Stimulated activated CD4-positive, alpha-beta T cell treated with anti-CD3 and anti-CD28 coated beads, Interleukin-1b, Interleukin-23, amount 100 ng/mL, for 4 hours (primary cell): ENCODE measurements at places on chromosomes 4 and X.

- no peak for DNase-seq
Measured at GRCh38 chrX:101195442-101196173, 24.0 kb upstream of the DRP2 start.

DNA sequence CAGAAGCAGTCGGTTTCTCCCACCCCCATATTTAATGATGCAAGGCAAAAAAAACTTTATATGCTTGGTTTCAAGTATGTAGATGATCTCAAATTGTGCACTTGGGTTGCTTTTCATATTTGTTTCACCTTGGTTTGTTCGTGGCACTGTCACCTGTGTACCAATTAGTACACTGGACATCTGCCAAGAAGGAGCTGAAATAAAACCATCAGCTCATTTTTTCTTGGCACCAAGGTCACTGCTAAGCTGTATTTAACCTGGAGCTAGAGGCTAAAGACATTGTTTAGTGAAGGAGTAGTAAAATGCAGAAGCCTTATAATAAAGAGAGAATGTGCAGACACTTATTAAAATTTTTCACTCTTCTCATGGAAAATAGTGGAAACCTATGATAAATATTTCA lies 430.8 kb downstream of the ARHGAP24 start:
- no peak for DNase-seq

DNA sequence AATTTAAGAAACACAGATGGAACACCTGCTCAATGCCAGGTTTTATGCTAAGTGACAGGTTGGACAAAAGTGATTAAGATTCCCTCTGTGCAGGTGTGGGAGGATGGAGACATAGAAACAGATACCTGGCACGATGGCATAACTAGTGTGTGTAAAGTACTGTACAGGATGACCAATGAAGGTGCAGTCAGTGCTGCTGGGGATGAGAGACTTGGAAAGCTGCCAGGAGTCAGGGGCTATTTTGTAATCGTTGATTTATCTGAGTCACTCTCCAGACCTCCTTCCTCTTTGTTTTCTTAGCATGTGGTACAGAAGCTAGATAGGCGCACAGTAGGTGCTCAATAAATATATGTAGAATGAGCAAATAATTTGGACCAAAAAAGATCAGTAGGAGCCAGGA lies 58.2 kb downstream of the CWH43 start:
- no peak for DNase-seq

DNA sequence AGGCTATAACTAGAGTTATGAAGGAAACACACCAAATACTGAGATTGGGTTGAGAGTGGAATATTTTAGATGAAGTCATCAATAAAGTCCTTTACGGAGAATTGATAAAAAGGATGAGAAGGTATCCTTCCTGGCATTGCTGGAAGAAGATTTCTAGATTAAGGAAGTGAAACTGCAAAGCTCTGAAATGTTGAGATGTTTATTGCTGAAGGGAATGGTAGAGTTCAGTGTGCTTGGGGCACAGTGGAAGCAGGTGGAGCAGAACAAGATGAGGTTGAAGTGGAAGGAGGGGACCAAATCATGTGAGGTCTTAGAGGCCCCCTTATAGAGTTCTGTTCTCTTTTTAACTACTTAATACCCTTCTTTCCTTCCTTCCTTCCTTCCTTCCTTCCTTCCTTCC lies 848.5 kb downstream of the RAB28 start:
- no peak for DNase-seq

GRCh38 chr4:108433832-108434231 lies 186.5 kb upstream of the RPL34 start:
- DNase-seq = peak; percentile 16

DNA sequence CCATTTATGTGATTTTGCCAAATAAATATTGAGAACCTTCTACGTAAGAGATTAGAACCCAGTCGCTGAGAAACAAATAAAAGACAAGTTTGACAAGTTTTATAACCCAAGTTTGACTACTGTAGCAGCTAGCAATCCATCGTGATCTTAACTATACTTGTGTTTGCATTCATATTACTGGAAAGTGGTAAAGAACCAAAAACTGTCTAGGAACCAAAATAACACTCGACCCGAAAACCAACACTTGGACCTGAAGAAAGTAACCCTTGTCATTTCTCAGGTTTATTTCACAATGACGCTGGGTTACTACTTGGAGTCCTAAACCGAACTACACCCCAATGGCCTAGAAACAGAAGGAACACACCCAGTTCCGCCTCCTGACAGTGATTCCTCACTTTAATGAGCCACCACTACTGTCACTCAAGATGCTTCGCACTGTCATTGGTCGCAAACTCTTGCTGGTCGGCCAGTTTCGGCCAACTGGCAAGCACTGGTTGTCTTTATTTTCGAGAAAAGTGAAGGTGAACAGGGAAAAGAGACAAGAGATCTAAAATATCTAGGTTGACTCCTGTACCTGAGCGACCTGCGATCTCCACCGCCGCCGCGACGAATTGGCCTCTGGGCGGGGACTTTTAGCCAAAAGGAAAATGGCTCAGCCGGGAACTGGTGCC lies 496 bp downstream of the FBXO8 start:
- DNase-seq = peak; percentile 47

- DNase-seq = no peak
Measured at GRCh38 chr4:57672846-57673433, 562.8 kb upstream of the IGFBP7 start.
